ENCODE measurements at places on chromosomes 11 and 22.
A peak's percentile ranks its signal among the peaks of the same experiment; 100 is the strongest.

DNA sequence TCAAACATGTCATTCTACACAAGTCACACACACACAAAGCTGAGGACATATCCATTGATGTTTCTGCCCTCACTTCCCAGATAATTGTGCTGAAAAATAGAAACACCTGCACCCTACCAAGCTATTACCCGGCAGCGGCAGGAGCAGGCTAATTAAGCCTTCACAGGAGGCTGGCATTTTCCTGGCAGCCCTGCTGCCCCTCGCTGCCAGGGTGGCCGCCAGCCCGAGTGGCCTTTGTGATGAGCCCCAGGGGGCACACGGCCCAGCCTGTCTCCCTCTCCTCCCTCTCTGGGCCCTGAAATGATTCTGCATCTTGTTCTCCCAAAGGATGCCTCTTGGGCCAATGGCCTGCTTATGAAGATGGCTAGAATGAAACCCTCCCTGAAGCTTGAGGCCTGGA is 76.2 kb upstream of the TP53I11 start:
- no peak for DNase-seq

GRCh38 chr11:17382046-17382728 is 6.3 kb downstream of the KCNJ11 start:
- no peak for DNase-seq

GRCh38 chr11:20610825-20611224 is 11.4 kb downstream of the SLC6A5 start:
- no peak for DNase-seq

GRCh38 chr11:45803971-45804760 is 783 bp upstream of the SLC35C1 start:
- peak; percentile 52 for DNase-seq

DNA sequence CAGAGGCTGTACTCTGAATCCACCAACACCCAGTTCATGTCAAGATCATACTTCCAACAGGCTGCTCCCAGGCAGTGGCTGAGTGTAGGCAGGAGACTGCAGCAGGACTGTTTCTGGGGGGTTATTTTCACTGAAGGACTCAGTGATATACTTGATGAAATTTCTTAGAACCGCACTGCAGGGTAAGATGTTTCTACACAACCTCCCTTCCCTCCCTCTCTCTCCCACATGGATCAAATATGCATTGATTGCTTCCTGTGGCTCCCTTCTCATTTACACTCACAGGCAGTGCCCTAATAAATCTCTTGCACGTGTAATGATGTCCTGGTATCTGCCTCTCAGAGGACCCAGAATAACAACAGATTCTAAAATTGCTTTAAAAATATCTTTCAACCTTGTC is 251.3 kb upstream of the CCDC179 start:
- no peak for DNase-seq

GRCh38 chr11:41435531-41435930 is 23.9 kb downstream of the LRRC4C start:
- no peak for DNase-seq

DNA sequence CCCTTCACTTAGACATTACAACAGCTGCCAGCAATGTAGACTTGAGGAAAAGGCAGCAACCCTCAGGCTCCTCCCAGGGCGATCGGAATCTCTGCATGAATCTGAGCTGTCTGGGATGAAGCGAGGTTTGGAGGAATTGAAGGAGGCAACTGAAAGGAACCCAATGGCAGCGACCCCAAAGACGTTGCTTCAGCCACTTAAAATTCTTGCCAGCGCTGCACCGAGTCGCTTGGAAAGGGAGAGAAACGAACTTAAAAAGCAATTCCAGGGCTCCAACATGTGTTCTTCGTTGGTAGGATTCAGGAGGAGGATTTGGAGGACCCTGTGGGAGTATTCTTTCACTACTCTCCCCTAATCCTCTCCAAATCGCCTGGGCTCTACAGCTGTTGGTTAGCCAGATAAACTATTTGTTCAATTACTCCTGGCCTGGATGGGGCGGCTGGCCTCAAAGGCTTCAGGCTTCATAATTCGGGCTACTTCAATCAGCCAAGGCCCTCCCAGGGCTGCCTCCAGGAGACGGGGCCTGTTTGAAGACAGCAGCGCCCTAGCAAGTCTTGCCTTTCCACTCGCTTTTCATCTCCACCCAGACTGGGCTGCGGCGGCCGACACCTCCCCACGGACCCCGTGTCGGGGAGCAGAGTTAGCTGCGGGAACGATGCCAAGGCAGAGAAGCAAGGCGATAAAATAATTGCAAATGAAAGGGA is 72.4 kb upstream of the TMEM45B start:
- no peak for DNase-seq

- DNase-seq: no peak
These were observed 13.3 kb downstream of the LPXN start for GRCh38 chr11:58562375-58562800.

DNA sequence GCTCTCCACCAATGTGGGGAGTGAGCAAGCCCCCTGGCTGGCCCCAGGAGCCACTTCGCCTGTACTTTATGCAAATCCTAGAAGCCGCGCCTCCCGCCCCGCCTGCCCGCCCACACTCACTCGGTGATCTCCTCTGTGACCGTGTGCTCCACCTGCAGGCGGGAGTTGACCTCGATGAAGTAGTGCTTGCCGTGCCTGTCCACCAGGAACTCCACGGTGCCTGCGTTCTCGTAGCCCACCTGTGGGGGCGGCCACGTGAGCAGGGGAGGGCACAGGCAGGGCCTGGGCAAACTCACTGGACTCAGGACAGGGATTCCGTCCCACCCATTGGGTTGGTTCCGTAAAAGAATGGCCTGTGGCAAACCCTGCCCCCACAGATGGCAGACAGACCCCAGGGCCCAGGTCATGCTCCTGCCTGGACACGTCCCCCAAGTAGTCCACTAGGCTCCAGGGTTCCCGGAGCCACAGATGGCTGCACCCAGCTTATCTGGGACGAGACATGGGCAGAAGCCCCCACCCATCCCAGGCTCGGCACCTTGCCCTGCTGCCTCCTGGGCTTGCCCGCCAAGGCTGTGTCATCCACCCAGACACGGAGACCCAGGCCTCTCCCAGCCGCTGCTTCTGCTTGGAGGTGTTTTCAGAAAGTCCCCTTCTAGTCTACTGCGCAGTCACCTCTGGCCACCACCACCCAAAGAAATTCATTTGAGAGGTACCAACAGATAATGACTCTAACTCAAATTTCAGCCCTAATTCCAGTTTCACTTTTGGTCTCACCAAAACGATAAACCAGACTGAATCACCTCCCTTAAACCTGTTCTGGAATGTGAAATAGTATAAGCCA is 12.1 kb downstream of the LRFN4 start:
- peak; percentile 66 for DNase-seq

DNA sequence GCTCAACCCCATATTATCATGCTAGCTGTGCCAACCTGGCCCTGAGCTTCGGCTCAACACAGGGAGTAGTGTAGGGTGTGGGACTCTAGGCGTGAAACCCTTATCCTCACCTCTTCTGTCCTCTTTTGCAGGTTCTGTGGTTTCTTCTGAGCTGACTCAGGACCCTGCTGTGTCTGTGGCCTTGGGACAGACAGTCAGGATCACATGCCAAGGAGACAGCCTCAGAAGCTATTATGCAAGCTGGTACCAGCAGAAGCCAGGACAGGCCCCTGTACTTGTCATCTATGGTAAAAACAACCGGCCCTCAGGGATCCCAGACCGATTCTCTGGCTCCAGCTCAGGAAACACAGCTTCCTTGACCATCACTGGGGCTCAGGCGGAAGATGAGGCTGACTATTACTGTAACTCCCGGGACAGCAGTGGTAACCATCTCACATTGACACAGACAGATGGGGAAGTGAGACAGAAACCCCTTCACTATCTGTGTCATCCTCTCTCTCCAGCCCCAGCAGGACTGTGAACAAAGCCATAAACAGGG is 76.4 kb downstream of the GGTLC2 start:
- DNase-seq: no peak

GRCh38 chr11:2551131-2551530 is 106.3 kb downstream of the KCNQ1 start:
- DNase-seq: no peak

DNA sequence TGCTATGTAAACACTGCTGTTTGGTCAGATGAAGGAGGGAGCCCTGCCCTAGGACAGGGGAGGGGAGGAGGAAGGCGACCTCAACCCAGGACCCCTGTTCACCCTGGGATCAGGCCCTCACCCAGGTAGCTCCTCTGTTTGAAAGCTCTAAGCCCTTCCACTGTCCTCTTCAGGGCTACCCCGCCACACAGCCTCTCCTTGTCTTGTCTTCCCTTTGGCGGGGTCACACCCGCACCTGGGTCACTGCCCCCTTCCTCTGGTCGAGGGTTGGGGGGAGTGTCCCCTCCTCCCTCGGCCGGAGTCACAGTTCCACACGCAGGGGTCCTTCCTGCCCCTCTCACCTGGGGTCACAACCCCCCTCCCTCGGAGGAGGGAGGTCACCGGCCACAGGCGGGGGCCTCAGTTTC is 463 bp upstream of the PTPMT1 start:
- DNase-seq: no peak

- DNase-seq: no peak
These were observed 22.8 kb upstream of the HMOX1 start for GRCh38 chr22:35357883-35358621.

- DNase-seq: no peak
These were observed 899 bp upstream of the KLHDC7B start for GRCh38 chr22:50544746-50545253.

DNA sequence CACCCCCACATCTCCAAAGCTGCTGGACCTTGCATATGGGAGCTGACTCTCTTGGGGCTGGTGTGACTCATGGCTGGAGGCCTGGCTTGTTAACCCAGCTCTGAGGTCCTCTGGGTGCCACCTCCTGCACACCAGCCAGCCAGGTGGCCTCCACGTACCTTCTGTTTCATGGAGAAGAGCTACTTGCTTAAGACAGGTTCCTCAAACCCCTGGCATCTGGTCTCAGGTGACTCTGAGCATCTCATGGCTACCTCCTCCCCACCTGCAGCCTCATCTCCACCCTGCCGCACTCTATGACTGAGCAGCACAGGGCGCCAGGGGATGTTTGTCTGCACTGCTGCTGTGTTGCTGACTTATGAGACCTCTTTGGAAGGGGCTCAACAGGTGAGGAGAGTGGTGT is 55.7 kb downstream of the BCR start:
- DNase-seq: no peak

DNA sequence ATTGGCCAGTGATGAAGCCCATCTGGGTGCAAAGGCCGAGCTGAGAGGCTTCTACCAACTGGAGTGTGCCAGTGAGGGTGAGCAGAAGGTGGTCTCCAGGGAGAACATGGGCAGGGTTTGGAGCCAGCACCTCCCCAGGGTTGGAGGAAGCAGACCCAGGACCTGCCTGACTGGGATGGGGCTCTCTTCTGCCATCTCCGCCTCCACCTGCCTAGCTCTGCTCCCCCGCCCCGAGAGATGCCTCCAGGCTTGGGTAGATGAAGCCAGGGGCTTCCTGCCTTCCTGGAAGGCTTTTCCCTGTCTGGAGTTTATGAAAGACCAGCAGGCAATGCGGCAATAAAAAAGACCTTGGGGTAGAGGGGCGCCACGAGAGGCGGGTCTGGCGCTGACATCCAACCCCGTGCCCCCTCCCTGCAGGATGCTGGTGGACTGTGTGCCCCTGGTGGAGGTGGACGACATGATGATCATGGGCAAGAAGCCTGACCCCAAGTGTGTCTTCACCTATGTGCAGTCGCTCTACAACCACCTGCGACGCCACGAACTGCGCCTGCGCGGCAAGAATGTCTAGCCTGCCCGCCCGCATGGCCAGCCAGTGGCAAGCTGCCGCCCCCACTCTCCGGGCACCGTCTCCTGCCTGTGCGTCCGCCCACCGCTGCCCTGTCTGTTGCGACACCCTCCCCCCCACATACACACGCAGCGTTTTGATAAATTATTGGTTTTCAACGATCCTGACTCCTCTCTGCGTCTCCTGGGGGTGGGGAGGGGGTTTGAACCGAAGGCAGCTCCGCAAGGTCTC is 3.3 kb downstream of the SELENOM start:
- DNase-seq: no peak

DNA sequence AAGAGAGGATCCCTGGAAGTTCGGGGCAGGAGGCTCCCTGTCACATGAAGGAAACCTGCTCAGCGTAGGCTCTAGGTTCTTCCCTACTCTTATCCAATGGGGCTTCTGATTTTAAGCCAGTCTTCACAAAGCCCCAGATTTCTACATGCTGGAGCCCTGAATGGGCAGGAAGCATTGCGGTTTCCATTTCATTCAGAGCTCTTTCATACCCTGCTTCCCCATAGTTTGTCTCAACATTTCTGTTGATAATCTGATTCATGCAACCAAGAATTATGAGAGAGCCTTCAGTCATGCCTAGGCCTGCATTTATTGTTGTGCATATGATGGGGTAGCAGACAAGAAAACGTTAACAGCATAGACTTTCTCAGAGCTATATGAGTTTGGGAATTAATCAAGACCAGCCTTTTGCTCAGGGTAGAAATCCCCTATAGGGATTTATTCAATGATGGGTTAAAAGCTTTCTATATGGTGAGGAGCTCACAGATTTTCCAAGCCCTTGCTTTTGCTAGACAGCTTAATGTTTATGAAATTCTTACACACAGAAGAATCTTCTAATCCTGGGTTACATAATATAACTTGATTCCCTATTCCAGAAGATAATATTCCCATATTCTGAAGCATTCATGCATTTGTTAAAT is 15.9 kb downstream of the OR51B4 start:
- no peak for DNase-seq

- DNase-seq: no peak
These were observed 1.7 kb upstream of the MOV10L1 start for GRCh38 chr22:50088096-50088495.

- DNase-seq: no peak
These were observed 19.9 kb downstream of the CARS1 start for GRCh38 chr11:3037040-3037944.

GRCh38 chr11:108512708-108513107 is 14.5 kb upstream of the POGLUT3 start:
- DNase-seq: no peak

DNA sequence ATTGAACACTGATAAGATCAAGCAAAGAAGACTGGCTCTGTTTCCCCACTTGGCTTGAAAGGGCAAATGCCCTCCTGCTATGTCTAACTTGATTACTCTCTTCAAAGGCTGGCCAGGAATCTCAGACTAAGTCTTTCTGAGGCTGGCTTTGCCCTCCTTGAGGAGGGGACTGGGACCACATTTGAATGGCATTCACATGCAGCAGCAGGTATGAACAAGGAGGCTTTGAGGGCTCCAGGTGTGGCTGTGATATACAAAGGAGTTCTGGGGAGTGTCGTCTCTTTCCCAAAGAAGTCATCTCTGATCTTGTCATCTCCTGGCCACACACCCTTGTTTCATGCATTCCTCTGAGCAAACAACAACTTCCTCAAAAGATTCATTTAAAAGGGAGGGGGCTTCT is 130.8 kb downstream of the ARL14EP start:
- no peak for DNase-seq

DNA sequence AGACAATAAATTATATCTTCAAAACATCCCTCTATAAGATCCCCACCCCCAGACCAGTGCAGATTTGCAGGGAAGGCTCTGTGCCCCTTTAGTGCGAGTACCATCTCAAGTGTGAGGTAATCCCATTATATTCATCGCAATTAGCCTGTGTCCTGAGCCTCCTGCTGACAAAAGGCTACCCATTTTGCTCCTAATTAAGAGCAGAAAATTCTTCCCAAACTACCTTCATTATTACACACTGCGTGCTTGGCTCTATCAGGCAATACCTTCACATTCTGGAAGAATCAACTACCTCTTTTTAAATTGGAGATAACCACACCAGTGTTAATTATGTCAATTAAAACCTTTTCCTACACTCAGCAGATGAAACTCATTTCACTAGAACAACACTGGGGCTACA is 1133.4 kb upstream of the CCDC90B start:
- no peak for DNase-seq

- DNase-seq: no peak
These were observed 7.7 kb upstream of the DLAT start for GRCh38 chr11:112017538-112017937.

Data from stimulated activated CD4-positive, alpha-beta T cell treated with anti-CD3 and anti-CD28 coated beads, Interleukin-1b, Interleukin-23, amount 100 ng/mL, for 24 hours (primary cell).